Effector CD8-positive, alpha-beta T cell (primary cell): ENCODE measurements at places on chromosomes 3 and 15.

- no peak for DNase-seq
Observed at GRCh38 chr3:16825617-16826204, 59.0 kb upstream of the PLCL2 start.

GRCh38 chr15:56128081-56128480 lies 115.6 kb downstream of the RFX7 start:
- DNase-seq: no peak

DNA sequence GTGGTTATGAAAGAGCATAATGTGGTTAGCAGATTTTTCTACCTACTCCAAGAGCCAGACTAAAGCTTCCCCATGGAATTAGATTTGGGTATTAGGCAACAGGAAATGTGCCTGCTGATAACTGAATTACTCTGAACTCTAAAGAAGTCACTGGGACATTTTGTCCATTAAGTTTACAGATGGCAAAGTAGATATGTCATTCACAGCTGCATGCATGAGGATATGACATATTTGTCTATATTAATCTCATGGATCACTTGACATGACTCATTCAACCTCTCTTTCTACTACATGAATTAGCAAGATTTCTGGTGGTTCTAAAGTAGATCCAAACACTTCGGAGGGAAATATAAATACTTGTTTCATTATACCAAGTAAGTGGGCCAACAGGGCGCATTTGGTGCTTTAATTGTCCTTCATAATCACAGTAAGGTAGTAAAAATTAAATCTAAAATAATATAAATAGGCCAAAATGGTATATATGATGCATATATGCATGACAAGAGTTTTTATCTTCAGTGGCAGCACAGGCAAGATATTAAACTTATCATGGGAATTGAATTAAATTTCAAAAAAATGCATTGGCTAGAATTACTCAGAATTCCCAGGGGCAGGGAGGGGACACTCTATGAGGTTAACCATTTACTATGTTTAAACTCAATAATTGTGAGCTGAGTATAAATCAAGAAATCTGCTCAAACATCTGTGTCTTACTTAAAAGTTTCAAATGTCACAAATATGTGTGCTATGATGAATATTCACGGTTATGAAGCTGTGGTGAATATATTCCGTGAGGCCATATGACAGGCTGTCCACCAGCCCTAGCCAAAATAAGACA lies 365.3 kb upstream of the KCNMB2 start:
- no peak for DNase-seq

DNA sequence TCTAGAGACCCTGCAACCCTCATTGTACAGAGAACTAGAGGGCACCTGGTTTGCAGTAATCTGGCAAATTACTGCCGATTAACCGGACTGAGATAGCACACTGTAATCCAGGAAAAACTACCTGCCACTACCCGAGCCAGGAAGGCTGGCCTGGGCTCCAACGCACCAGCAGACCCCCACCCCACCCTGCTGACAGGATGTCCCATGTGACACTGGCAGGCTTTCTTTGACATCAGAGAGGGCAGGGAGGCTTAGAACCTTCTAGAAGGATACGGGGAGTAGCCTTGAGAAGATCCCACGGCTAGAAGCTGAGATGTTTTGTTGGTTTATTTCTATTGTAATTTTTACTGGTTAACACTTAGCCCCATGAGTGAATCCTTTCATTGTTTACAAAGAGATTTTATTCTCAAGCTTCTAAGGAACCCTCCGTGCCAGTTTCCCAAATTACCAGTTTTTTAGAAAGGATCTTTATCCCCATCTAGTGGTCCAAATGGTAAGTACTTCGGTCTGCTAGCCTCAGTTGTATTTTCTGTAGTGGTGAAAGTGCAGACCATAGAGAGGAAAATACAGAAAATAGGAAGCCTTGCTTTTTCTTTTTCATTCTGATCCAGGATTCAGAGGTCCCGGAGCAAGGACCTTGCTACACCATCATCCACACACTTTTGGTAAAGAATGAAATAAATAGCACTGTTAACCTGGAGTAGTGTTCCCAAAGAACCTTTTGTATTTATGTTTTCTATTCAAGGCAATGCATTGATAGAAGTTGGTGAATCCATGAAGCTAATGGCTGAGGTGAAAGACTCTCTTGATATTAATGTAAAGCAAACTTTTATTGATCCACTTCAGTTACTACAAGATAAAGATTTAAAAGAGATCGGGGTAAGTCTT lies 81.9 kb upstream of the ADAMTSL3 start:
- DNase-seq: no peak

GRCh38 chr3:127761441-127761801 lies 60.9 kb downstream of the MGLL start:
- DNase-seq: no peak

DNA sequence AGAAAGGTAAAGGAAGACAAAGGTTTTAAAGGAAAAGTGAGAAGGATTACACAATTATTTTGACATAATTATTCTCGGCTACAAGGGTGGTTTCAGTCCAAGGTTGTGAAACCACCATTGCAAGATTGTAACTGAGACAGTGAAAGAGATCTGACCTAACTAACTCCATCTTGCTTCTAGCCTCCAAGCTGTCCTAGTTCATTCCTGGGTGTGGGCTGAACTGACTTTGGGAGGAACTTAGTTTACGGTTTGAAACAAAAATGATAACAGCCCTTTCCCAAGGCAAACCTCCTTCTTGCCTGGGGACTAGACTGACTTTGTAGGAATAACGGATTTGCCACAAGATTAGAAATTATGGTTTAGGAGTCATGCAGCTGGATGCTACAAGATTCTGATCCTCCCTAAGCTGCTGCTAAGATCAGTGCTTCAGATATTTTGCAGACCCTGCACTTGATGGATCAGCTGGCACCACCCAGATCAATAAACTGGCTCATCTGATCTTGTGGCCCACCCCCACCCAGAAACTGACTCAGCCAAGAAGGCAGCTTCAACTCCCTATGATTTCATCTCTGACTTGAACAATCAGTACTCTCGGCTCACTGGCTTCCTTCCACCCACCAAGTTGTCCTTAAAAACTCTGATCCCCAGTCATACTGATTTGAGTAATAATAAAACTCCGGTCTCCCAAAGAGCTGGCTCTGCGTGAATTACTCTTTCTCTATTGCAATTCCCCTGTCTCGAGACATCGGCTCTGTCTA lies 57.7 kb upstream of the AADACL2 start:
- DNase-seq: no peak

- no peak for DNase-seq
Observed at GRCh38 chr15:52018244-52018643, 775 bp upstream of the MAPK6 start.
